ENCODE measurements at places on chromosomes 4 and X.

- peak; percentile 71 for DNase-seq
Measured at GRCh38 chrX:9746148-9746888, 19.3 kb downstream of the GPR143 start.

DNA sequence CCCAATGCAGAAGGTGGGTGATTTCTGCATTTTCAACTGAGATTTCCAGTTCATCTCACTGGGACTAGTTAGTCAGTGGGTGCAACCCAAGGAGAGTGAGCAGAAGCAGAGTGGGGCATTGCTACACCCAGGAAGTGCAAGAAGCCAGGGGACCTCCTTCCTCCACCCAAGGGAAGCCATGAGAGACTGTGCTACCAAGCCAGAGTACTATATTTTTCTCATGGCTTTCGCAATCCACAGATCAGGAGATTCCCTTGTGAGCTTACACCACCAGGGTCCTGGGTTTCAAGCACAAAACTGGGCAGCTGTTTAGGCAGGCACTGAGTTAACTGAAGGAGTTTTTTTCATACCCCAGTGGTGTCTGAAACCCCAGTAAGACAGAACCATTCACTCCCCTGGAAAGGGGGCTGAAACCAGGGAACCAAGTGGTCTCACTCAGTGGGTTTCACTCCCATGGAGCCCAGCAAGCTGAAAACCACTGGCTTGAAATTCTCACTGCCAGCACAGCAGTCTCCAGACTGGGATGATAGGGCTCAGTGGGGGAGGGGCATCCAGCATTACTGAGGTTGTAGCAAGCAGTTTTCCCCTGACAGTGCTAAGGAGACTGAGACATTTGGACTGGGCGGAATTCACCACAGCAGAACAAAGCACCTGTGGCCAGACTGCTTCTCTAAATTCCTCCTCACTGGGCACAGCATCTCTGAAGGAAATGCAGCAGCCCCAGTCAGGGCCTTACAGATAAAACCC is 903.4 kb downstream of the TECRL start:
- DNase-seq: no peak

GRCh38 chr4:156158747-156159146 is 205.1 kb upstream of the CTSO start:
- no peak for DNase-seq

- DNase-seq: no peak
Measured at GRCh38 chr4:163703251-163703650, 208.8 kb downstream of the TMA16 start.

DNA sequence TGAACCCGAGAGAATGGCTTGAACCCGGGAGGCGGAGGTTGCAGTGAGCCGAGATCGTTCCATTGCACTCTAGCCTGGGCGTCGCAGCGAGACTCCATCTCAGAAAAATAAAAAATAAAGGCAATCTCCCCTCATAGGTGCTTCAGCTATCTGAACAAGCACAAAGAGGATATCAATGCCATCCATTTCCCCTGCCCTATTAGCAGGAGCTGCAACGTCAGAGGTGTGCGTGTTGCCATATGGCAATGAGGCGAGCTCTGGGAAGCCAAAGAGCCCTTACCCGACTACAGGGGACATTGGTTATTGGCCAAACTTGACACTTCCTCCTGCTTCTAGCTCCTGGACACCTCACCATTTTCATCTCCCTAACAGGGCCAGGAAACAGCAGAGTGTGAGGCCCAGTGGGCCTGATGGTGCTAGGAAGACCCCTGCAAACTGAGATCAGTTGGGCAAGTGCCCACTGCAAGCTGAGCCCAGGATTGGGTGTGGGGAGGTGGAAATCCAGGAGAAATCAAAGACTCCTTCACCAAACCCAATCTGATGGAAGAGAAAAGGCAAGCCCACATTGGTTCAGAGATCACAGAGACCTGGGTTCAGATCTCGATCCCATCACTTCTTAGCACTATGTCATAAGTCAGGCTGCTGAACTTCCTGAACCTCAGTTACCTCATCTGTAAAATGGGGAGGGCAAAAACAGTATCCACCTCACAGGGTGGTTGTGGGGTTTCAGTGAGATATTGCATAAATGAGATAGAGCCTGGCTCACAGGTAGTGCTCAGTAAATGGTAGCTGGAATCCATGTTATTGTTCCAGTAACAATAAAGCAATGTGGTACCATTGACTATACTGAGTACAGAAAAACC is 21.2 kb downstream of the SLC25A5 start:
- no peak for DNase-seq

DNA sequence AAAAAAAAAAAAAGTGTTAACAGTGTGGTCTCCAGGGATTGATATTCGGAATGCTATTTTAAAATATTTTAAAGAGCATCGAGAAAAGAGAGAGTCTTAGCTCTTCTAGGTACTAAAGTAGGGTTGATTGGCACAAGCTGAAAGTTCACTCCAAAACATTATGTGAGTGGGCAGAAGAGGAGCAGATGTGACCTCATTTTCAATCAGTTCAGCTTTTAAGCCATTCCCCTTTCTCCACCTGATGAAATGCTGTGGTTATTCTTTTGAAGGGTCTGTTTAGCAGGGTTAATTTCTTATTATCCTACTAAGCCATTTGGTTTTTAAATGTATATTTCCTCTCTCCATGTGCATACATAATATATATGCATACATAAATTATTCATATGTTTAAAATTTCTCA is 69.2 kb downstream of the GALNT7 start:
- DNase-seq: no peak

DNA sequence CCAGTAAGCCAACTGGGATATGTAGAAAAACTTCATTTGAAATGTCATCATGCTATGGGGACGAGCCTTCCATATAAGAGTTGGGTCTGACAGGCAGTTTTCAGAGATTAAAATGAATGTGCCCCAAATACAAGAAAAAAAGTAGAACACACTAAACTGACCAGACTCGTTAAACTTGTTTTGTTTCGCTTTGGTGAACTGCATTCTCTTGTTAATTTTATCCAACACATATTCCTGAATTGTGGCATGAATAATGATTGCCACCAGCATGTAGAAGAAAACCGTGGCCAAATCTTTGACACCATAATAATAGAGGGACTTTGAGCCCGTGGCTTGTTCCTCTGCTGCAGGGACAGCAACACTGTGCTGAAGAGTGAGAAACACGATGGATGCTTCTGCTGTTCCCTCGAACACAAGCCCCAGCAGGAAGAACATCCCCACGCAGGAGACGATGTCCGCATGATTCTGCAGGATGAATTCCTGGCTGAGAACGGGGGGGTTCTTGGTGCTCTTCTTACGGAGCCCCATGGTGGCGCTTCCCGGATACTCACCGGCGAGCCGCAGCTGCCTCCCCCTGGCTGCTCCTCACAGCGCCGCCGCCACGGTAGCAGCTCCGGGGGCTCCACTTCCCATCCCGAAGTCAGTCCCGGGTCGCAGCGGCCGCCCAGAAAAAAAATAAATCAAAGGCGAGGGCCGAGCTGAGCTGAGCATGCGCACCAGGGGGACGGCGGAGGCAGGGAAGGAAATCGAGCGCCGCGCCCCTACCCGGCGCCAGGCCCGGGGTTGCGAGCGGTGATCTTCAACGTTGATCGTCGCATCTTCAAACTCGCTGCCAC is at the start of gene TRAM1L1:
Gene TRAM1L1, minus strand, starts transcription at position 711 of the 836 bp plus-strand sequence. Its CDS starts 183 bp downstream, at position 528.
- DNase-seq: peak; percentile 90

DNA sequence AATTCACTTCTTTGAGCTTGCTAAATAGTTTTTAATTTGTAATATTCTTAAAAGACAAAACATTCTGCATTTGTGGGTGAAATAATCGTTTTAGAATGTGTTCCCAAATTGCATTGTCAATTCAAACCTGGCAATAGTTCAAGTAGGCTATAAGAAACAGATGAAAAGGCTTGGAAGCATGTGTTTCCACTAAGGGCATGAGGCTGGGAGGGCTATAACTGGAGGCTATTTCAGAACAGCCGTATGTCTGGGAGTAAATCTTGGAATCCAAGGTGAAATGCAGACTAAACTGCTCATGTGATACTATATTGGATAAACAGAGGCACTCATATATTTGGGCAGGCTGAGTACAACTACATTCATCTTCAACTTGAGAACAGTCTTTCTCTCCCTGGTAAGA is 117.4 kb upstream of the GRPR start:
- DNase-seq: no peak

DNA sequence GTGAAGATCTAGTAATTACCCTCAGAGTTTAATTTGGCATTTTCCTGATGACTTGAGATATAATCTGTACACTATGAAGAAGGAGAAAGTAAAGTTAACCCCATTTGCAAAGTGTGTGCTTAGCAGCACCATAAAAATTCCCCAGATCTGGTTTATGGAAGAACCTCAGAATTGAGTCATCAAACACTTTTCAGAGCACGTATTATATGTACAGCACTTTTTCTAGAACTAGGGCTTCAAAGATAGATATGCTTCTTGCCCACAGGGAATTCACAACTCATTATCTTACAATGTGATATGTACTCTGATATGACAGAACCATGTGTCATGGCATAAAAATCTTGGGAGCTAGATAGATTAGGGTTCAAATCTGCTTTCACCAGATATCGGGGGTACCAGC is 150.9 kb downstream of the SLC10A7 start:
- DNase-seq: no peak

DNA sequence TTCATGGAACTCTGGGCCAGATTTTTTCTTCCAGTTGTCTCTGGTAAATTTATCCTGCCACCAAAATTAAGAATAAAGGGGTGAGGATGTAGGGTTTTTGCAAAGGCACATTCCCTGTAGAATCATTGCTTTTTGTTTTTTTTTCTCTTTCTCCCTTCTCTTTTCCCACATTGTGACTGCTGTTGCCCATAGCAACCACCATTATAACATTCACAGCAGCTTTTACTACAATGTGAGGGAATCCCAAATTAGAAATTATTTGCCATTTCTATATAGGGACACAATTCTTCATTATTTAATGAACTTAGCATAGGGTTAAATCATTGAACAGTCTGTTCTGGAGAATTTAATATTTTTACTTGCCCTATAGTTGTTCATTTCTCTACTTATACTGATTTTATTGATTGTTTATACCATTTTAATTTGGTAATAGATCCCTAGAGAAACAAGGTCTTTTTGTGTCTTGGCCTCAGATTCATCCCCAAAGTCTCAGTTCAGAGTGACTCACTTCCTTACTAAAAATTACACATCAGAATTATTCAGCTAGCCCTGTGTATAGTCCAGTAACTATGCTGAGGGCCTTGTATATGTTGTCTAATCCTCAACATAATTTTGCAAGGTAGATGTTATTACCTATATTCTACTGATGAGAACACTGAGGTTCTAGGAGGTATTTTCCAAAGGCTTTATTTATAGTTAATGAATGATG is 80.8 kb upstream of the ANK2 start:
- DNase-seq: no peak

- peak; percentile 84 for DNase-seq
Measured at GRCh38 chr4:119103263-119103662, 32.4 kb upstream of the MYOZ2 start.

GRCh38 chrX:110346681-110347080 is 12.0 kb upstream of the RTL9 start:
- peak; percentile 6 for DNase-seq

Data from umbilical cord (tissue), 2 donors.